Activated CD4-positive, alpha-beta T cell treated with anti-CD3 and anti-CD28 coated beads for 24 hours (primary cell): ENCODE measurements at places on chromosomes 7 and 10.
A peak's percentile ranks its signal among the peaks of the same experiment; 100 is the strongest.

DNA sequence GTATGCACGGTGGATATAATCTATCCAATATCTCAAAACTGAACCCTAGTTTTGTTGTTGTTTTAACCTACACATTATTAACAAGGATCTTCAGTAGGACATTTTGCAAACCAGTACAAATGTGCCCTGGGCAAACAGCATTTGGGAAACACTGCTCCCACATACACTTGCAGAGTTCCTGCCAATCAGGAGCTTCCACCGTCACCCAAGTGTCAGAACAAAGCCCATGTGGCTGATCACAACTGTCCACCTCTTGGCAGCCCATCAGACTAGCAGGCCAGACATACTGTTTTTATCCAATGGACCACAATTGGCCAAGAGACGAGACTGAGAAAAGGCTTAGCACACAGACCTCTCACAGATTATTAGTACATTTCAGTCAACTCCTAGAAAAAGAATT lies 200.4 kb downstream of the FAM107B start:
- no peak for DNase-seq

GRCh38 chr10:132789659-132790148 lies 3.8 kb upstream of the NKX6-2 start:
- no peak for DNase-seq

DNA sequence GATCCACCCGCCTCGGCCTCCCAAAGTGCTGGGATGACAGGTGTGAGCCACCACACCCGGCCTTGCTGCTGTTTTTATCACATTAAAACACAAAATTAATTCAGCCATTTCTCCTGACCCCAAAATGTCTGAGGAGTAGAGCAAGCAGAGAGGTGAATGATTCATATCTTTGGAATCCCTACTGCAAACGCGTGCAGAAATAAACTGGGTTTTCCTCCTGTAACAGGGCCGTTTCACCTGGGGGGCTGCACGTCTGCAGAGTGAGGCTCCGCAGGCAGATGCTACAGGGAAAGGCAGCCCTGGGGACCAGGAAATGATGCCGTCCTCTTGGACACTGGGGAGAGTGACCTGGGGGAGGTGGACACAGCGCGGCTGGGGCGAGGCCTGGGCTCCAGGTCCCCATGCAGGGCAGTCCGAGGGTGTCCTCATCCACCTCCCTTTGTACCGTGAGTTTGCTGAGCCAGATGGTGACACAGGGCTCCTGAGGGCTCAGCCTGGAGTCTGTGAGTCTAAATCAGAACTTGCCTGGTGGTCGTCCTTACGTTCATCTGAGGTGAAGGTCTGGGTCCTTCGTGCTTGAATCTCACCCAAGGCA lies 41.9 kb downstream of the PDGFA start:
- no peak for DNase-seq

- no peak for DNase-seq
Measured at GRCh38 chr10:72109636-72110157, 21.3 kb upstream of the SPOCK2 start.

DNA sequence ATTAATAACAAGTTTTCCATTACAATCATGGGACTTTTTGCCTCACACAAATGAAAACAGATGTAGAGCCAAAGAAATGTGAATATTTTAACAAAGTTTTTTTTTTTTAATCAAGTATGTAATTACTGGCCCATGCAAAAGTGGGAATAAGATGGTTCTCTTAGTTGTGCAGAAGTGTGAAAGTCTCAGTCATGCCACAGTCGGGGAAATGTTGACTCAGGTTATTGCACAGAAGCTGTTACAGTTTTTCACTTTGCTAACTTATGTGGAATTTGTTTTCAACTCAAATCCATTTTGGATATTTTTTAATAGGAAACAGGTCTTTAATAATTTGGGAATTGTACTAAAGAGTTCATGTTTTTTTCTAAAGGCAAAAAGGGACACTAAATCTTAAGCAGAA lies 44.0 kb upstream of the CAV2 start:
- DNase-seq, result no peak

GRCh38 chr10:7193369-7193768 lies 217.5 kb downstream of the SFMBT2 start:
- peak; percentile 25 for DNase-seq

GRCh38 chr7:119748251-119748860 lies 524.6 kb upstream of the KCND2 start:
- DNase-seq, result no peak

GRCh38 chr7:100090527-100091410 lies 2.0 kb downstream of the COPS6 start:
- no peak for DNase-seq

GRCh38 chr7:146214842-146215241 lies 98.2 kb downstream of the CNTNAP2 start:
- DNase-seq, result no peak

GRCh38 chr7:2785071-2785500 lies 59.0 kb downstream of the GNA12 start:
- DNase-seq, result no peak

GRCh38 chr10:62614389-62615157 lies 189.9 kb upstream of the ADO start:
- DNase-seq, result no peak

DNA sequence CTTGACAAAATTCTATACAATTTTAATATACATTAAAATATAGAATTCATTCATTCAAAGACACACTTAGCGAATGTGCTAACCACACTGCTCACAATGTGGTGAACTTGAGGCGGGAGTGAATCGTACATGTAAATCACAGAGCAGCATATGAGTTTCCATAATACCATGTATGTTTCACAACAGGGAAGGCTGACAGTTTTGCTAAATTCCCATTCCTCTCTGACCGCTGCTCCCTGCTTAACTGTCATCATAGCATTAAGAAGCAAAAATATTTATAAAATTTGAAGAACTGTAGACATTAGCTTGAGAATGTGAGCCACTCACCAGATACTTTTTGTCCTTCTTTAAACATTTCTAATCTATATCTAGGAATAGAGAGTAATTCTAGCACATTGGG lies 763.3 kb downstream of the MAGI2 start:
- no peak for DNase-seq

DNA sequence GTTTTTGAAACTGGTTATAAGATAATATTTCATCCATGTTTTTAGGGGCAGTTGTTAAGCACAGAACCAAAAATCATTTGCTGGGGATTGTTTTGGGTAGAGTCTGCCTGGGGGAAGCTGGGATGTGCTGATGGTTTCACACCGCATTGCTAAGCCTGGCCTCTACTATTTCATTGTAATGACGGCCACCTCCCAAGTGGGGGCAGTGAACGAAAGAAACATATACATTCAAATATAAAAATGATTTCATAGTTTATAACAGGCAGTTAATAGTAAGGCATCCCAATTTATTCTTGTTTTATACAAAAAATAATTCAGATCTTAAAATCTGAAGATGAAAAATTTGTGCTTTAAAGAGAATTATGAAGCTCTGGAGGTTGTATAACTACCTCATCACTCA lies 750.8 kb downstream of the REEP3 start:
- DNase-seq, result no peak

GRCh38 chr7:155851892-155852291 lies 39.6 kb upstream of the SHH start:
- DNase-seq, result no peak

GRCh38 chr10:5832946-5833345 lies 19.7 kb upstream of the GDI2 start:
- no peak for DNase-seq

DNA sequence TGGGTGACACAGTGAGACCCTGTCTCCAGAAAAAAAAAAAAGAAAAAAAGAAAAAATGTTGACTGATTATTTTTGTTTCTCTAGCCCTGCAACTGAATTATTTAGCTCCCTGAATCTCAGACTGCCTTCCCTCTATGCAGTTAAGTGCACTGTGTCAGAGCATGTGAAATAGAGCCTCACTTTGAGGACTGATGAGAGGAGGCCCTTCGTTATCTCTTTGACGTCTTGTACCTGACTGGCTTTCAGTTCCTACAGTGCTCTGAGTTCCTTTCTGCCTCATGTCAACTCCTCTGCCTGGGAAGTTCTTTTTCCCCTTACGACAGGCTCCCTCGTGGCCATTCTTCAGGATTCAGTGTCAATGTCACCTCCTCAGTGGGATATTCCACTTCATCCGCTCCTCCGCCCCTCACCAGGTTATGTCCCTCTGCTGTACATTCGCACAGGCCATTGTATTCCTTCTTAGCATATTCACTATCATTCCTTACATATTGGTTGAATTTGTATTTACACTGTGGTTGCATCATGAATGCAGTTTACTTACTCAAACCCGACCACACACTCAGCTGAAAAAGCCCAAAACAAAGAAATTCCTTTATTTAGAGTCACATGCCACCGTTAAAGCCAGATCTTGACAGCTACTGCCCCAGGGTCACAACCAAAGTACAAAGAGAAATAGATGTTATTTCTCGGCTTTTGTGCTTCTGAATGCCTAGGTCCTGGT lies 18.1 kb upstream of the CAMK2G start:
- DNase-seq, result no peak

GRCh38 chr7:27969346-27969745 lies 211.2 kb downstream of the JAZF1 start:
- no peak for DNase-seq

DNA sequence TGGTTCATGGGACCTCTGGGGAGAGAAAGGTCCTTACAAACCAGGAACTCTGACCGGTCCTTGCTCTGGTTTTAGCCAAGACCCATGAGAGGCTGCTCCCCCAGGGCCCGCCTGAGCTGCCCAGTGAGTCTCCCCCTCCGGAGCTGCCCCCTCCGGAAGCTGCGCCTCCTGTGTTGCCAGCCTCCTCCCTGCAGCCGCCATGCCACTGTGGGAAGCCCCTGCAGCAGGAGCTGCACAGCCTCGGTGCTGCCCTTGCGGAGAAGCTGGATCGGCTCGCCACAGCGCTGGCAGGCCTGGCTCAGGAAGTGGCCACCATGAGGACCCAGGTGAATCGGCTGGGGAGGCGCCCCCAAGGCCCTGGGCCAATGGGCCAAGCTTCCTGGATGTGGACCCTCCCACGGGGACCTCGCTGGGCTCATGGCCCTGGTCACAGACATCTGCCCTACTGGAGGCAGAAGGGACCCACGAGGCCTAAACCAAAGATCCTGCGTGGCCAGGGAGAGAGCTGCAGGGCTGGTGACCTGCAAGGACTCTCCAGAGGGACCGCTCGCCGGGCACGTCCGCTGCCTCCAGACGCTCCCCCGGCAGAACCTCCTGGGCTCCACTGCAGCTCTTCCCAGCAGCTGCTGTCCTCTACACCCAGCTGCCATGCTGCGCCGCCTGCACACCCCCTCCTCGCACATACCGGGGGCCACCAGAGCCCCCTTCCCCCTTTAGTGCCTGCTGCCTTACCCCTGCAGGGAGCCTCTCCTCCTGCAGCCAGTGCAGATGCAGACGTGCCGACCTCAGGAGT lies 40.1 kb downstream of the ZNF467 start:
- no peak for DNase-seq

- no peak for DNase-seq
Measured at GRCh38 chr7:116180302-116180701, 30.0 kb upstream of the TES start.

DNA sequence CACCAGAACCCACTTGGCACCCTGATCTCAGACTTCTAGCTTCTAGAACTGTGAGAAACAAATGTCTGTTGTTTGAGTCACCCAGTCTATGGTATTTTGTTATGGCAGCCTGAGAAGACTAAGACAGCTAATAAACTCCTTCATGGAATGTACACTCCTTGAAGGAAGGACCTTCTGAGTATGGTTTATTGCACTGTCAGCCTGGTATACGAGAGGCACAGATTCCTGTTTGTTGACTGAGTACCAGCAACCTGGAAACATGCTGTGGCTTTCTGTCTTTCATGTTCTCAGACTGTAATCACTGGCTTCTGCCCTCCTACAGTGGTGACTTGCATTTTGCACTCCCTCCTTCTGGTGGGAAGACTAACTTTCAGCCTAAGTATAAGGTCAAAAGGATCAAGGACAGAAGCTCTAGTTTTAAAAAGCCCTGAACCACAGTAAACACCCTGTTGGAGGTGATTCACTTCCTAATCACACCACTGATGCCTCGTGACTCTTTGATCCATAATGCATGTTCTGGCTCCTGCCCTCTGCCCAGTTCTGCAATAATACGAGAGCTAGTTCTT lies 319.0 kb upstream of the NPSR1 start:
- no peak for DNase-seq

DNA sequence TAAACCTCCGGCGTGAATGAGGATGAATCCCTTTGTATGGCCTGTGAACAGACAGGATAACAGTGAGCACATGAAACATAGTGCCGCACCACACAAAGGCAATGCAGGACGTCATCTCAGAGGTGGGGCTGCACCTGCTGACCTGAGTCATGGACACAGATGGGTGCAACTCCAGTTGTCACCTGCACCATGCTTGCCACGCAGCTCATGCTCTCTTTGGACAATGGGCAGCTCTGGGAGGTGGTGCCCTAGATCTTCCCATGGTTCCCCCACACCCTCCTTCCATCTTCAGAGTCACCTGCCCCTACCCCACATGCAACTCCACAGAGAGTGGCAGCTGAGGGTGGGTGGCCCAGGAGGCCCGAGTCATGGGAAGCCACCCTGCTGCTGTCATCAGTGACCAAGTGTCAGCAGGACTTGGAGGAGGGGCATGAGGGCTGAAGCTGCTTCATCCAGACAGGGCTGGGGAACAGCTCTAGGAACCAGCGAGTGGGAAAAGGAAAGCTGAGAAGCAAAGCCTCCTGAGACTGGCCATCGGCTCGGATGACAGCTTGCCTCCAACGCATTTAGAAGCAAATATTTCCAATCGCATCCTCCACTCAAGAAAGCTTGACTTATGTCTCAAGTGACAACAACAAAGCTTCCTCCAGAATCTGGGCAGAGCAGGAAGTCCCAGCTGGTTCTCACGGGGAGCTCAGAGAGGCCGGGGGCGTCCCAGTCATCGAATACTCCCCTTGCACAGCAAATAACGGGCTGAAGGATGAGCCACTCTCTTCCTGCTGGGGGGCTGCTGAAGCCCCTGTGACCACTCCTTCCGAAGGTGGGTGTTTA lies 27.1 kb downstream of the VIPR2 start:
- no peak for DNase-seq

DNA sequence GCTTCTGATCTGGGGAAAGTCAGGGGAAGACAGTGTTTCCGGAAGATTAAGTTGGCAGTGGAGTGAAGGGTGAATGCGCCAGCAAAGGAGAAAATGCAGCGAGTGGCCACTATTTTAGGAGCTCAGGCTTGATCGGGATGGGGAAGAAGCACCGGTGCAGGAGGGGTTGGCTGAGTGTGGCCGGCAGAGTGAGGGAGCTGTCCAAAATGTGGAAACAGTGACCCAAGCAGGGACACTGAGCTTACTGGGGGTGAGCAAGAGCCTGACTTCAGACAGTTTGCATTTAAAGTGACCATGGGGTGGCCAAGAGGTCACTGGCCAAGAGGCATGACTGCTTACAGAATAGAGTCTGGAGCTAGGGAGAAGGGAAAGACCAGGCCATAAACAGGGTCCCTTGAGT lies 79.3 kb downstream of the GOLGA7B start:
- no peak for DNase-seq
